Activated CD4-positive, alpha-beta memory T cell treated with anti-CD3 and anti-CD28 coated beads for 36 hours (primary cell): ENCODE measurements at places on chromosomes 13 and 19. TPM values are rescaled to one million over a fixed set of nuclear protein-coding genes. Genes with fewer than 3 reads are reported as not detected.

- DNase-seq = no peak
Observed at GRCh38 chr13:85500696-85501256, 298.4 kb downstream of the SLITRK6 start.

DNA sequence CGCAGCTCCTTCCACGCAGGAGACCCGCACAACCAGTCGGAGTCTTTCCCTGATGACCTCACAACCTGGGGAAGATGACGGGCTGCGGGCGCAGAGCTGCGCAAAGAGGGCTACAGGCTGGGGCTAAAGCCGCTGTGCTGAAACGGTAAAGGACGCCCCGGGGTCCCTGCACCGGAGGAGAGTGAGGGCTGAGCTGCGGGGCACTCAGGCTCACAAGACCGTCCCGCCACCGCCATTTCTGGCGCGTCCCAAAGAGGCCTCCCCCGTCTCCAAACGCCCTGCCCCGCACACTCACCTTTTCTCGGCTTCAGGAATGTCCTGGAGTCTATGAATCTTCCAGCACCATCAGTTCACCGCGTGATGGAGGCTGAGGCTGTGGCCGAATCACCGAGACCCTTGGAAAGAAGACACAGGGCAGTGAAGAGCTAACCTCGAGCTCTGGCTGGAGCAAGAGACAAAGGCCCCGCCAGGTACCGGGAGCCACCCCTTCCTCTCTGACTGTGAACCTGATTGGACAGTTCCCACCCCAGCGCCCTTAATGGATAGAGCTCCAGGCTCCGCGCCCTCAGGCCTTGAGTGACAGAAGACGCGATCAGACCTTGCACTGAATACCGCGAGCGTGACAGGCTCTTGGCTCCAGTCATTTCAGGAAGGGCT lies 41.8 kb upstream of the ZNF429 start:
- peak; percentile 75 for DNase-seq

DNA sequence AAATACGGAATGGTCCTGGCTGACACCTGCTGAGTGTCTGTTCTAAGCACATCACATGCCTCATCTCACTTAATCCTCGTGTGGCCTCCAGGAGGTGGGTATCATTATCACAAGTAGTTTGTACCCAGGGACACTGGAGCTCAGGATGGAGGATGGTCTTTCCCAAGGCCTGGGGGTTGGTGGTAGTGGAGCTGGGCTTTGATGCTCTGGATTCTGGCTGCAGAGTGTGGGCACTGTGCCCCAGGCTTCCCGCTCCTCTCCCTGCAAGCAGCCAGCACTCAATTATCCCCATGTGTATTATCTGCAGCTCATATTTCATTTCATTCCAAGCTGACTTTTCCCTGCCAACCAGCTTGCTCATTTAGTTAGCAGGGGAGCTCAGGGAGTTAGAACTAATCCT lies 52.1 kb downstream of the SIAH3 start:
- DNase-seq = no peak

DNA sequence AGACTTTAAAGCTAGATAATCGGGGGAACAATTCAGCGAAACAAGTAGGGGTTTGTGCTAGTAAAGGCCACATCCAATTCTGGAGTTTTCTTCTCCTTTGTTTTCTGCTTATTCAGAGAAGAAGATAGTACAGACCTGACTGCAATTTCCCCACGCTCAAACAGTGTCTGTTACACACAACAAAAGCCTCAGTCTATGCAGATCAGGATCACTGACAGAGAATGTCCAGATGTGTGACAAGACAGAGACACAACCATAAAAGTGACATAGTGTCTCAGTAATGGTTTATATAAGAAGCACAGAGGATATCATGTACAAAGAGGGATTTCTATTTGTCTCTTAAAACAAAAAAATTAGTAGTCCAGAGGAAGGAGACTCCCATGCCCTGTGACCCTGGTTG lies 70.7 kb upstream of the GTF3A start:
- no peak for DNase-seq

DNA sequence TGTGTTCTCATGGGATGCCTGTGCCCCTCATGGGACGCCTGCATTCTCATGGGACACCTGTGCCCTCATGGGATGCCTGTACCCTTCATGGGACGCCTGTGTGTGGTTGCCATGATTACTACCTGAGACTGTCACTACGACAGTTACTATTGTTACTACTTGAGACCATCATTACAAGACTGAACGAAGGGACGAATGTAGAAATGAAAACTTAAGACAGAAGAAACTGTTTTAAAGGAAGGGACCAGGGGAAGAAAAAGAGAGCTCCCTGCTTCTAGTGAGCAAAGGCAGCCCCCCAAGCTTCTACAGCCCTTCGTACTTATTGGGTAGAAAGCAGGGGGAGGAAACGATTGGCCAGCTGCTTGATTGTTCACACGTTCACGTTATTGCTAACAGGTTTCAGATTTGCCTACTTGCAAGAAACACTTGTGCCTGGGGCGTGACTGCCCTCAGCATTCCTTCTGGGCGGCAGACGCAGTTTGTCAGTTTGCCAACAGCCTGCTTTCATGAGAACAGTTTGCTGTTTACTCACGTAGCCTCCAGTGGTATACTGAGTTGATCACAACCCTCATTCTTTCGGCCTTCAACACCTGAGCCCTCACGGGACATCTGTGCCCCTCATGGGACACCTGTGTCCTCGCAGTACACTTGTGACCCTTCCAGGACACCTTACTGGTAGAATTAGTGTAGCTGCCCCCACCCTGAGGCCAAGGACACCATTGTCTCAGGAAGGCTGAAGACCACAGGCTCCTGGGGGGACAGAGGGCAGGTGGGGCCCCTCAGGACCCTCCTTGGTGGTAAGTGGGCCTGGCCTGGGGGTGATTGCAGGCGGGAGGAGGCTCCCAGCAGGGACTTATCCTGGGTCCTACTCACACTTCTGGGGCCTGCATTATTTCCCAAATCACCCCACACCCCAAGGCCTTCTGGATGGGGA lies 2.5 kb upstream of the S1PR4 start:
- DNase-seq = peak; percentile 53

GRCh38 chr13:76380446-76381065 lies 505.6 kb downstream of the KCTD12 start:
- DNase-seq = no peak

DNA sequence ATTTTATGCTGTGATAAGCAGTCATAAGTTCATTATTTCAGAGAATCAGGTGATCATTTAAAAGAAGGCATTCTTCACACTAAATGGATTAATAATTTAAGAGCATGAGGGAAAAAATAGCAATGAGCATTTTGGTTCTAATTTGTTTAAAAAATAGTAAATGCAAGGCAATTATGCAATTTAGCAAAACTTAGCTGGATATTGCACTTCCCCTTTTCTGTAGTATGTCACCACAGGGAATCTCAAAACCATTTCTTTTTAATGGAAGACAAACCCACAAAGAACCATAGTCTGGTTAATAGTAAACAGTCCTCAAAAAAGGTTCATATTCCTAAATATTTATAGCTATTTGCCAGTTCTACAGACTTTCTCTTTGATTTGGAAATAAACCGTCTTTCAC lies 30.2 kb downstream of the COG6 start:
- DNase-seq = no peak

- DNase-seq = no peak
Observed at GRCh38 chr13:71546881-71547280, 320.1 kb downstream of the DACH1 start.

DNA sequence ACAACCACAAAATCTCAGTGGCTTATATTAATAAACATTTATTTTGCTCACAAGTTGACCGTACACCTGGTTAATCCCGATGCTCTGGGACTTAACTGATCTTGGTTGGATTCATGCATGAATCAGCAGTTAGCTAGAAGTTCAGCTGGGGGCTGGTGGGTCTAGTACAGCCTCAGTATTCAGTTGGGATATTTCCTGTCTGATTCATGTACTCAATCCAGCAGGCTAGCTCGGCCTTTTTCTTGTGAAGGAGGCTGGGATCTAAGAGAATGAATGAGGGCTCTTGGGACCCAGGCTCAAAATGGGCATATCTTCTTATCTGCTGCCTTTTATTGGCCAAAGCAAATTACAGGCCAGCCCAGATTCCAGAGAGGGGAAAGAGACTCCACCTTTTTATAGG lies 178.8 kb downstream of the KCTD12 start:
- no peak for DNase-seq

GRCh38 chr13:74306496-74306895 lies 172.3 kb upstream of the KLF12 start:
- no peak for DNase-seq

DNA sequence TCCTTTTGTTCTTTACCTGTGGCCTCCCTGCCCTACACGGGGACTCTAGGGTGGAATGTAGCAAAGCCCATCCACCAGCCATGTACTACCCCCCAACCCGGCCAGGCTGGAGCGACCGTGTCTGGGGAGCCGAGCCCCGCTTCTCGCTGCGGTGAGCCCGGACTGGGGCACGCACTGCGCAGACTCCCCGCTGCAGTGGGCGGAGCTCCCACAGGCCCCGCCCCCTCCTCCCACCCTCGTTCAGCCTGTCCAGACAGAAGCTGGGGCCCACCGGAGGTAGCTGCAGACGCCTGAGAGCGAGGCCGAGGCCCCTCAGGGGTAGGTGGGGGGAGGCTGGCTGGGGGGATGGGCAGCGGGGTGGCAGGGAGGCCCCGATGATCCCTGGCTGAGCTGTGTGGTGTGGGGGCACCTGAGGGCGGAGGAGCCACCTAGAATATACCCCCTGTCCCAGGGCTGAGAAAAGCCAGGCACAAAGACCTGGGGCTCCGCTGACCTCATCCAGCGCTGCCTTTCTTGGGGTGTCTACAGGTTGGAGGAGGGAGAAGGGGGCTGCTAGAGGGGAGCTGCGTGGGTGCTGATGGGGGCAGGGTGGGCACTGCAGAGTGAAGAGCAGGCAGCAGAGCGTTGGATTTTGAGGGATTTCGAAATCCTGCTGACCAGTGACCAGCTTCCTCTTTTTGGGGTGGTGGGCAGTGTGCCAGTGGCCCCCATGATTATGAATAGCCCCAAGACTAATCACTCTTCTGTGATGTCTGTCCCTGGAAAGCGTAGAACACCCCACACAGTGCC lies 17.3 kb downstream of the PLD3 start:
- peak; percentile 68 for DNase-seq

DNA sequence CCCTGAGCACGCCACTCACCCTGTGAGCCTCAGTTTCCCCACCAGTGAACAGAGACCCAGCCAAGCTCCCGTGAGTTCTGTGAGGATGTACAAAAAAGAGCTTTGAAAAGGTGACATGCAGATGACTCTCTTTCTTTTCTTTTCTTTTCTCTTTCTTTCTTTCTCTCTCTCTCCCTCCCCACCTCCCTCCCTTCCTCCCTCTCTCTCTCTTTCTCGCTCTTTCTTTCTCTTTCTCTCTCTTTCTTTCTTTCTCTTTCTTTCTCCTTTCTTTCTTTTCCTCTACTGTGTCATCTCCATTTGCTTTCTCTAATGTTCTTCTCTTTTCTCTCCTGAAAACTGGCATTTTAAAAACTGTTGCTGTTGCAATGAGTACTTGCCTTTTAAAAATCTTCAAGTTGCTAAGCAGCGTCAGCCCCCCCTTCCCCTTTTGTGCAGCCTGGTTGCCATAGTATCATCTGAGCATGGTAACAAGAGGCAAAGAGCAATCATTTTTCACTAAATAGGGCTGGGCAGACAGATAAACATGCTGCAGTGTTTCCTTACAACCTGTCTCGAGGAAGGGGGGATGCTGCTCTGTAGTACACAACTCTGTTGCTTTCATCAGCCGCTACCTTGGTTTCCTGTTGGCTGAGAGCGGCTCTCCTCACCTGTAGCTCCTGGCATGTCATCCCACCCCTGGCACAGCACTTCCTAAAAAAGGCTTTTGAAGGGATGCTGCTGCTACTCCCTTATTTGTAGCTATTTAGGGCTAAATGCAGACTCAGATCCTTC lies 108.7 kb upstream of the MBNL2 start:
- no peak for DNase-seq

DNA sequence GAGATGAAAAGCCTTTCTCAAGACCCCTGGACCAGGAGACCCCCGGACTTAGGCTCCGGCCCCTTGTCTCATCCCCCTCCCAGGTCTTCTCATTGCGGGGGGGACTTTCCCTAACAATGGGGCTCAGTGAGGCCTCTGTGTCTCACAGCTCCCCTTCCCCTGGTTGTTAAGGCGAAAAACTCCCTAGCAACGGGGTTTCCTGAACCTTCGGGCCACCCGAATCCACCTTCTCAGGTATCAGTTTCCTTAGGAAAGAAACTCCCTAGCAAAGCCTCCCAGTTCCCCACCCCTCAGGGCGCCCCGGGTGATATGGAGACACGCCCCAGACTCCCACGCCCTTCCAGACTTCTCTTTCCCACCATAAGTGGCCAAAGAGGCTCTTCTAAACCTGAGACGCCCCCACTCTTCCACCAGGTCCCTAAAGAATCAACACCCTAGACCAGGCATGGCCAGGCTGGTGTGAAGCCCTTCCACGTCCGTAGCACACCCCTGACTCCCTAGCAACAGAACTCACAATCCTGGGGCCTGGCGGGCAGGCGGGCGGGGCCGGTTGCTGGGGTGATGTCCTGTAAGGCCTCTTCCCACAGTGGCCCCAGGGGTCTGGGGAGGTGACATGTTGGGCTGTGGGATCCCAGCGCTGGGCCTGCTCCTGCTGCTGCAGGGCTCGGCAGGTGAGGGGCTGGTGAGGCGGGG lies at the start of gene TMEM190:
TSS of gene TMEM190 (plus strand) at position 586 of the 693 bp plus-strand sequence. CDS start at position 614, 28 bp downstream.
- DNase-seq = no peak

DNA sequence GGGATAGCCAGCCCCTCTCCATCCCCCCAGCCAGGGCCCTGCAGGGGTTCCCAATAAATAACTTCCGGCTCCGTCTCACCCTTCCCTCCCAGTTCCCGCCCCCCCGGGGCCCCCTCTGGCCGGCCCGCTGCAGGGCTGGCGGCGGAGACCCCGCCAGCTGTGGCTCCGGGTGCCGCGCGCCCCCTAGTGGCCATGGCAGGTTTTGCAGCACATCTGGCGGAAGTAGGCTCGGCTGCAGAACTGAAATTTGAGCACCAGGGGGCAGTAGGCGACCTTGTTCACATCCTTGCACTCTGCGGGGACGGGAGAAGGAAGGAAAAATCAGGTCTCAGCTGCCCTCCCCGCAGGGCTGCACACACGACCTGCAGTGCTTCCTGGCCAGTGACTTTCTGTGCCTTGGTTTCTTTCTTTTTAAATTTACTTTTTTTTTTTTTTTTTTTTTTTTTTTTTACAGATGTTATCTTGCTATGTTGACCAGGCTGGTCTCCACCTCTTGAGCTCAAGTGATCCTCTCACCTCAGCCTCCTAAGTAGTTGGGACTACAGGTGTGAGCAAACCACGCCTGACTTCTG lies 3.6 kb upstream of the MYO1F start:
- DNase-seq = peak; percentile 90

TNNT1 gene
- not detected for total RNA-seq

NFKBIB gene
- total RNA-seq = 53.4 TPM

SIGLEC9 gene
- 1.4 TPM for total RNA-seq

IRGC gene
- total RNA-seq = not detected

CNN1 gene
- not detected for total RNA-seq
